ENCODE measurements at places on chromosomes 5 and 9.

GRCh38 chr9:117771136-117771535 is 66.9 kb downstream of the TLR4 start:
- no peak for DNase-seq

DNA sequence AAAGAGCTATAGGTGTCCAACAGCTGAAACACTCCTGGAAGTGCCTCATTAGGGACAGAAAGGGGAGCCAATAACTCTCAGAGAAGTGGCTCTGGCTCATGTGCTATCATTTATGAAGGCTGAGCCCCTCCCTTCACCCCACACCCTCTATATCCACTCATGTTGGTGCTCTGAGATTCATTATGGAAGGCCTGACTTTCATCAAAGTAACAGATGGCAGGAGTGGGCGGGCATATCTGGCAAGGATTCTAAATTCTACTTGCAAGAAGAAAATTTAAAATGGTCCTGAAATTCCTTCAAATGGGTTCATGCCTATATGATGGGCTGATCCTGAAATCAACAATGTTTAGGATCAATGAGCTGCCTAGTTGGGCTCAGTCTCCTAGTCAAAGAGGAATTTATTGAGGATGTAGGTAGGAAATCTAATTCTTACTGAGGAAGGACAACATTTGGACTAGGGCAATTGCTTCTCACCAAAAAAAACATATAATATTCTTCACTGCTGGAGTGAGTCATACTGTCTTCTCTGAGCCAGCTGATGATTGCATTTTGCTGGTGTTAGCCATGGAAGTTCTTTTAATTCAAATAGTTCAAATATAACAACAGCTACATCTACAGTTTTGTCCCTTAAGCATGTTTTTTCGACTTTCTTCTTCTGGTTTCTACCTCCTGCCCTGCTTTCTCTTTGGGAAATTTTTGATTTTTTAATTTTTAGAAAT is 23.5 kb downstream of the NMRK1 start:
- DNase-seq = no peak

- DNase-seq = no peak
Observed at GRCh38 chr9:79383096-79383495, 188.7 kb upstream of the TLE4 start.

GRCh38 chr9:109604781-109605180 is 106.7 kb upstream of the PTPN3 start:
- no peak for DNase-seq

- DNase-seq = no peak
Observed at GRCh38 chr9:132141344-132141947, 20.4 kb upstream of the NTNG2 start.

DNA sequence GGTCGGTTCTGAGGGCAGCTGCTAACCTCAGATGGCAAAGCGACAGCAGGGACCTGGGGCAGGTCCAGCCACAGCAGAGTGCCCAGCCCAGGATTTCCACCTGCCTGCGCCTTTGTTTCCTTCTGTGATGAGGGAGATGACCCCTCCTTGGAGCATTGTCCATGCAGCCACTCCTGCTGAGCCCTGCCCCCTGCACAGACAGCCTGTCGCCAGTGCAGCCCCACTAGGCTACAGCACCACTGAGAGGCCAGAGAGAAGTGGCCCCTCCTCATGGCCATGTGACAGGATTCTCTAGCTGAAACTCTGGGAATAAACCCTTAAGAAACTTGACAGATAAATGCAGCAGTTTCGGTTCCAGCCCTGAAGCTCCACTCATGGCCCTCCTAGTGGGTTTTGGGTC is 10.5 kb upstream of the MRNIP start:
- no peak for DNase-seq

DNA sequence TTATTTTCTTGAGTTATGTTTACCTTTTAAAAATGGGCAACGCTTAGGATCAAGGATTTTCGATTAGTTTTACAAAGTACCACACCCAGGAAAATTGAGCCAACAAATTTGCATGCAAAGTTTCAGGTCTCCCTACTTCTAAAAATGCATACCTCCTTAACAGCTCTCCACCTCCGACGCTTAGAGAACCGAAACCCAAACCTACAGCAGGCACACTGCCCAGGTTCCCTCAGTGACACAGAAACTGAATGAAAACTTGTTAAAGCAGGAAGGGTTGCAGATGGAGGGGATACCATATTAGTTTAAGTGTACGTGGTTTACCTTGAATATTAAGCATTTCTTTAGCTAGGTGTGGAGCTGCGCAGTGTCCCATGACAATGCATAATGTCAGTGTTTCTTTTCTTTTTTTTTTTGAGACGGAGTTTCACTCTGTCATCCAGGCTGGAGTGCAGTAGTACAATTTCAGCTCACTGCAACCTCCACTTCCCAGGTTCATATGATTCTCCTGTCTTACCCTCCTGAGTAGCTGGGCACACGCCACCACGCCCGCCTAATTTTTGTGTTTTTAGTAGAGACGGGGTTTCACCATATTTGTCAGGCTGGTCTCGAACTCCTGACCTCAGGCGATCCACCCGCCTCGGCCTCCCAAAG is 1.6 kb upstream of the SUB1 start:
- DNase-seq = peak; percentile 17

- no peak for DNase-seq
Observed at GRCh38 chr9:118959366-118959765, 409.9 kb downstream of the BRINP1 start.

DNA sequence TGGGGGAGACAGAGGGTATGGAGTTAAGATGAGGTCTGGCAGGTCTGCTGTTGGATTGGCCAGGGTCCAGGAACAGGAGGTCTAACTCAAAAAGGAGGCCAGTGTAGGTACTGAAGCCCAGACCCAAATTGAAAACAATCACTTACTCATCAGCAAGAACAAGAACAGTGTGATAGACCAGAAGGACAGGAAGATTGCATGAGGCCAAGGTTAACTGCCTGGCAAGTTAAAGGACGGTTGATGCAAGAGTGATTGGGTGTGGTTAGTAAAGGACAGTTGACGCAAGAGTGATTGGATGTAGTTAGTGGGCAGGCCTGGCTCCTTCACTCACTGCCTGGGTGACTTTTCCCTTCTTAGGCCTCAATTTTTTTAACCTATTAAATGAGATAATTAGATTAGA is 132.6 kb downstream of the PDZD2 start:
- no peak for DNase-seq

GRCh38 chr9:69495296-69495695 is 170.3 kb downstream of the ENTREP1 start:
- no peak for DNase-seq

DNA sequence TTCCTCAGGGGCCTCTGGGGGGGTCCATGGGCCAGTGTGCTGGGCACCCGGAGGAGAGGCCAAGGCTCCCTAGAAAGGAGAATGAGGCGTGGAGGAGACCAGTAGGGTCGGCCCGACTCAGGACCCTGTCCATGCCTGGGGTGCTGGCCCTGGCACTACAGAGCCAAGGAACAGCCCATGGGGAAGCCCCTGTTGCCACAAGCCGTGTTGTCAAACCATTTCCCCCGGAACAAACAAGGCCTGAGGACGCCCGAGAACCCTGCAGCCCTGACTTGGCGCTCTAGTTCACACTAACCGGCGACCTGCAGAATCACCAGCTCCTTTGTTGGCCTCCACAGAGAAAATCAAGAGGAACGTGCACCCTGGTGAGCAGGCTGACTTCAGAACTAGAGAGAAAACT is 41.6 kb upstream of the SLC12A7 start:
- DNase-seq = no peak

GRCh38 chr5:124902097-124902821 is 155.8 kb upstream of the ZNF608 start:
- DNase-seq = no peak

DNA sequence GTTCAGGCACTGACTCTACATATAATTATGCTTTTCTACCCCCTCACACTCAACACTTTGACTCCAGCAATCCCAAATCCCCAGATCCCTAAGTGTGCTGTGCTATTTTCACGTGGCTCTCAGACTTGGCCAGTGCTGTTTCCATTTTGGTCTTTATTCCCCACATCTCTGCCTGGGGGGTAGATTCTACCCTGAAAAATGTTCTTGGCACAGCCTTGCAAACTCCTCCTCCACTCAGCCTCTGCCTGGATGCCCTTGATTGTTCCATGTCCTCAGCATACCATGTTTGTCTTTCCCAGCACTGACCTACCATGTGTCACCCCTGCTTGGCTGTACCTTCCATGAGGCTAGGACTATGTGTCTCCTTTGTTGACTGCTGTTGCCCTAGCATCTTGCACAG is 43.0 kb downstream of the FXN start:
- DNase-seq = no peak
